Fibroblast of lung (primary cell): ENCODE measurements at places on chromosomes 11 and 22.
A peak's percentile ranks its signal among the peaks of the same experiment; 100 is the strongest.

GRCh38 chr22:36021606-36022153 lies 6.9 kb downstream of the RBFOX2 start:
- DNase-seq = peak; percentile 34

DNA sequence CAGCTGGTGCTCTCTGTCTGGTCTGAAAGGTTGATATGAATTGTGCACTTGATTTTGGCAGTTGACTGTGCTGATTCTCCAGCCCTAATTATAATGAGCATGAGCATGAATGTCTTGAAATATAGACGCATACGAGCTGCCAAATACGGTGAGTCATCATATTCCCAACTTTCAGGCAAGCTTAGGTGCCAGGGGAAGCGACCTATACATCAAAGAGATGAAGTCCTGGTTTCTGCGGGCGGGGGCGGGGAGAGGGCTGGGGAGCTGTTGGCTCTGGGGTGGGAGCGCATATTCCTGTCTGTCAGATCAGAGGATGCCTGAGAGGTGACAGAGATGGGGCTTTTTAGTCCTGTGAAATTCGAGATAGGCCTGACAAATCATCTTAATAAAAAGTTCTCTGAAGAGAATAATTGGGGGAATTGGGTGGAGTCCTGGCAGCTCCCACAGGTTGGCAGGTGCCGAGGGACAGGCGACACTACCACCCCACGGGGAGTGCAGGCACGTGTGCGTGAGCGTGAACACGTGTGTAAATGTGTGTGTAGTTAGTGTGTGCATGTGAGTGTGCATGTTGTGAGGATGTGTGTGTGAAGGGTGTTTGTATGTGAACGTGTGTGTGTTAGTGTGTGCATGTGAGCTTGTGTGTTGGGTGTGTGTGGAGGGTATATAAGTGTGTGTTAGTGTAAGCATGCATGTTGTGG lies 865.3 kb downstream of the TBC1D22A start:
- DNase-seq = peak; percentile 18

DNA sequence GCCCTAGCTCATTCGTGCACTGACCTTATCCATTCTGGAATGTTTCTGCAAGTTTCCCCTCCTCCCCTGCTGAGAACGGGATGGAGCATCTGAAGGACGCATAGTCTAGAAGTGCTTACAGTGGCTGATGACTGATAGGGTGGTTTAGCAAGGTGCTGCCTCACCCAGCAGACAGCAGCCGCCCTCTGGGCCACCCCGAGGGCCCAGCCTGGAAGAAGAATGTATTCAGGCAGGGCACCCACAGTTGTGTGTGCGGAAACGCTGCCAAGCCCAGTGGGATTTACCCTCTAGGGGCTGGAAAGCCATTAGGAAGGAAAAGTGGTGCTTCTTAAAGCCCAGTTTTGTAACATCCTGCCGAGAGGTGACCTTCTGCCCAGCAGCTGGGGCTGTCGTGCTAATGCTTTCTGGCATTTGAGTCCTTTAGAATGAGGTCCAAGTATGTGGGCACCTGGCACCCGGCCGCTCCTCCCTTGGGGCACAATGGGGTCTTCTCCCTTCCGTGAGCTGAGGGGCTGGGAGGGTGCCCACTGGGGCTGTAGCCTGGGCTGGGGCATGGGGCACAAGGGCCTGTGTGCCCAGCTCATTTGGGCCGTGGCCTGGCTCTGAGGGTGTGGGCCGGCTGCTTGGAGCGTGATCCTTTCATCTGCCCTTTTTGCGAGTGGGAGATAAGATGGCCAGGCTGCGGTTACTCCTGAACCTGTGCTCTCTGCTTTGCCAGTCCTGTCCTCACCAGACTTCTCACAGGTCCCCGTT lies 14.4 kb downstream of the FBLN1 start:
- peak; percentile 88 for DNase-seq

- DNase-seq = no peak
Observed at GRCh38 chr22:17157714-17158113, 1.4 kb downstream of the HDHD5 start.

DNA sequence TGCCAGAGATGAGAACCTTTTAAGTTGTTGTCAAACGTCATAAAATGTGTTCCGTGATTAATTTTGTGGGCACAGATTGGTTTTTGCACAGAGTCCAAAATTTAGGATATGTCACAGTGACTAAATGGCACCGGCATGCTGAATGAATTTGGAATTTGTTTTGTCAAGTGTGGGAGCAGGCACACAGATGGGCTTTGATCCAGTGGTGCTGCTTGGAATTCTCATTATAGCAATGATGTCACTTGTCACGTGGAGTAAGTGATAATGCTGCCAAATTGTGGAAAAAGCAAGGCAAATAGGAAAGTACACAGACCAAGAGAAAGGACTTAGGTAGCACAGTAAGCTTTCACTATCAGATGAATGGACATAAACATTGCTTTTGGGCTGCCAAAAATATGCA lies 8.0 kb upstream of the LIN7C start:
- DNase-seq = peak; percentile 34

- peak; percentile 77 for DNase-seq
Observed at GRCh38 chr22:36443198-36443770, 38.2 kb downstream of the TXN2 start.

DNA sequence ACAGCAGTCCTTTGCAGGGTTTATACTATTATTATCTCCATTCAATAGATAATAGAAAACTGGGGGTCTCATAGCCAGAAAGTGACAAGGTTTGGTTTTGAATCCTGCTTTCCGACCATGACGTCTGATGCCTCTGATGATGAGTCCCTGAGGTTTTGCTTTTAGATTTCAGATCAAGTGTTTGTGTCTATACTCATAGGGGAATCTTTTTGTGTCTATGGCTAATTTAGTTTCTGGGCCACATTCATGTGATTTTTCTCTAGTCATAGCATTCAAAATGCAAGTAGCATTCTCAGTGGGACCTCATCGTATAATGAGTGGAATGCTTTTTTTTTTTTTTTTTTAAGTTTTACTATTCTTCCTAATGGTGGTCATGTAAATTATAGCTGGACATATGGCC lies 72.9 kb downstream of the TNRC6B start:
- DNase-seq = no peak
